ENCODE measurements at places on chromosomes 5 and 9.

- no peak for DNase-seq
These were observed 279.7 kb downstream of the NPR3 start for GRCh38 chr5:32990593-32991420.

DNA sequence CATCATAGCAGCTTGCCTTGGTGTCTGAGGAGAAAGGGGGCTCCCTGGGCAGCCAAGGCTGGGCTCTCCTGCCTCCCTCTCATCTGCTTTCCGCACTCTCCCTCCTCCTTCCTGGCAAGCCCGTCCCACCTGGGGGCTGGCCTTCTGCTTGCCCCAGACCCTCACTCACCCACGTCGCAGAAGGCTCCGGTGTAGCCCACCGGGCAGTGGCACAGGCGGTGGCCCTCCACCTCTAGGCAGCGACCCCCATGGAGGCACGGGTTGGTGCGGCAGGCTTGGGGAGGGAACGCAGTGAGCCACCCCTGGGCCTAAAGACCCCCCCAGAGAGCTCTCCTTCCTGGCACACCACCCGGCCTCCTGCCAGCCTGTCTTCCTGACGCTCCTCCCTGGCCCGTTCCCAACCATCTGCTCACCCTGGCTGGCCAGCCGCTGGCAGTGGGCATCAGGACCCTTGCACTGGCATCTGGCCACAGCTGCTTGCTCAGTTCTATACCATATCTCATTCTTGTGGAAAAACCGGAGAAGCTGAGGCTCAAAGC is 4.2 kb upstream of the PFN3 start:
- DNase-seq: no peak

DNA sequence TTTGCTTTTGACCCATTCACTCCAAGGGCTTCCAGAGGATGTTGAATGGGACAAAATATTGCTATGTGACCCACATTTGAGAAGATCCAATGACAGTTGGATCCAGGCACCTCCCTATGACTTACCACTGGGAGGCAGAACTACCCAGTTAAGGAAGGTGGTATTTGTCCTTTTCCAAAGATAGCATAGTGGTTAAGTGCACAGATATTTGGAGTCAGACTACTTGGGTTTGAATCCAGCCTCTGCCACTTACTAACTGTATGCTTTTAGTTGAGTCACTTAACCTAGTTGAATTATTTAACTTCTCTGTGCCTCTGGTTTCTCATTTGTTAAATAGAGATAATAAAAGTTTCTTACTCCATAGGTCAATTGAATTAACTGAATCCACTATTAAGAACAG is 74.5 kb upstream of the PALM2AKAP2 start:
- no peak for DNase-seq

DNA sequence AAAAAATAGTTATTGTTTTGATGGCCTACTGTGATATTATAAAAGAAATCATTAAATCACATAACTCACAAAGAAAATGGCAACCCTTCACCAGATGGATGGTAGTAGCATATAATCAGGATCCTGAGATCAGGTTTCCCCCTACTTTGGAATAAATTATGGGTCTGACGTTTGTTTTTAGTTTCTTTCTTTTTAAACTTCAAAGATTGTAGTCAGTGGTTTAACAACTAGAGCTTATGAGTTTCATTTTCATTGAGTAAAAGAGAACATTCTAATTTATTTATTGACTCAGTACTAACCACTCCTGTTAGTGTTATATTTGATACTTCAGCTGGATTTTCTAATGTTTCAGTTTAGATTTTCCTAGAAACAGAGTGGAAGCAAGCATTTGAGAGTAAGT is 218.0 kb upstream of the PCSK5 start:
- no peak for DNase-seq
